WERI-Rb-1 (cell line): ENCODE measurements at places on chromosomes 4 and X.
A peak's percentile ranks its signal among the peaks of the same experiment; 100 is the strongest.

- no peak for DNase-seq
Measured at GRCh38 chrX:57286507-57287251, at the start of gene FAAH2. Gene FAAH2, plus strand, starts transcription at chrX:57286706. Its CDS starts 120 bp downstream, at chrX:57286826.

DNA sequence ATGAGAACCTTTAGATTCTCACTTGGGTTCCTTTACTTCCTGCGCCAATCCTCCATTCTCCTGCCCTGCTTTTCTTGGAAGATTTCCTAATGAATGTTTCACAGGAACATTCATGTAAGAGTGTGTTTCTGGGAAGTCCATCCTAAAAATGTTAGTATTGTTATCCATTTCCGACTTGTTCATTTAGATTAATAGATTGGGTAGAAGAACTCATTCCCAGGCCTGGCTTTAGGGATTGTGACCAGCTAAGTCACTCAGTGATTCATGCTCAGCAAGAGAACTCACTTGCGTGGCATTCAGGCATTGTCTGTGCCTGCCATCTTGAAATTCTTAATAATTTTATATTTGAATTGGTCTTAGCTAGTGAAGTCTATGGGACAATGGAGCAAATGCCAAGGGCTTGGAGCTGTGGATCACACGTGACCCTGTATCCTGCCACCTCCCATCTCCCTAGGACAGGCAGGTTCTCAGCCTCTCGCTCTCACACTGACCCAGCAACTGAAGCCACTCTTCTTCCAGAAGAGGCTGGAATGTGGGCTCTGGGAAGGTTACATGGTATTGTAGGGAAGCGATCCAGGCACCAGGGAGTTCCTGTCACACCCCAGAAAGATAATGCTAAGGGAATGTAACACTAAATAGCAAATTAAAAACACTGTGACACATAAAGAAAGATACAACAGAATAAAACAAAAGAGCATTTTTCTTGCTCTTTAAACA is 562.1 kb downstream of the TMA16 start:
- no peak for DNase-seq

DNA sequence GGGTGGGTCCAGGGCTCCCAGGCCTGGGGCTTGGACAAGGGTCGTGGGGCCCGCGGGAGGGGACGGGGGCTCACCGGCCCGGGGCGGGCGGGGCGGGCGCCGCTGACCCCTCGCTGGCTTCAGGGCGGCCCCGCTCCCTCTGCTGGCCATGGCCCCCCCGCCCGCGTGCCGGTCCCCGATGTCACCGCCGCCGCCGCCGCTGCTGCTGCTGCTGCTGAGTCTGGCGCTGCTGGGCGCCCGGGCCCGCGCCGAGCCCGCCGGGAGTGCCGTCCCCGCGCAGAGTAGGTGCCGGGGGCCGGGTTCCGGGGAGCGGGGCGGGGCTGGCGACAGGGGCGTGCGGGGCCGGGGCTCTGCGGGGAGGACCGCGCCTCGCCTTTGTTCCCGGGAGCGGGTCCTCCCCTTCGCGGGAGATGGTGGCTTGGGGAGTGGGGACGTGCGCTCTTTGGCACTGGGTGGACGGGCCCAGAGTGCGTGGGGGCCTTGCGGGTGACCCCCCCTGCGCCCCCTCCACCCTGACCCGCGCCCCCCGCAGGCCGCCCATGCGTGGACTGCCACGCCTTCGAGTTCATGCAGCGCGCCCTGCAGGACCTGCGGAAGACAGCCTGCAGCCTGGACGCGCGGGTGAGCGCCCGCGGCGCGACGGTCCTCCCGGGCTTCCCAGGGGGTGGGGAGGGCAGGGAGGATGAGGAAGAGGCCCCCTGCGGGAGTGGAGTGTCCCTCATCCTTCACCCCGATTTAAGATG is 16.8 kb upstream of the NAT8L start:
- peak; percentile 43 for DNase-seq

- no peak for DNase-seq
Measured at GRCh38 chrX:71941776-71942175, 31.1 kb downstream of the NHSL2 start.

DNA sequence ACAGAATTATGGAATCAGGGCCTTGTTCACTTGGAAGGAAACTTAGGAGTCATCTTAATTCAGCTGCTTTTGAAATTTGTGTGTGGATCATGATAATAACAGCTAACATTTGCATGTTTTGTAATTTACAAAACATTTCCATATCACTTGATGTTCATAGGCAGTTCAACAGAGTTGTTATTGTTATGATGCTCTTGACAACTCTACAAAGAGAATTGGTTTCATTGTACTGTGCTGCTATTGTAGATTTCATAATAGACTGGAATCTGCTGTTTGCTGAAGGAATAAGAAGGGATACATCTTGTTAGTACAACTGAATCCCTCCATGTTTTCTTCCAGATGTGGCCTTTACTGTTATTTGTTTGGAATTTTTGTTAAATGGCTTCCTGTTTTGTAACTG is 83.5 kb downstream of the CNKSR2 start:
- DNase-seq = no peak

DNA sequence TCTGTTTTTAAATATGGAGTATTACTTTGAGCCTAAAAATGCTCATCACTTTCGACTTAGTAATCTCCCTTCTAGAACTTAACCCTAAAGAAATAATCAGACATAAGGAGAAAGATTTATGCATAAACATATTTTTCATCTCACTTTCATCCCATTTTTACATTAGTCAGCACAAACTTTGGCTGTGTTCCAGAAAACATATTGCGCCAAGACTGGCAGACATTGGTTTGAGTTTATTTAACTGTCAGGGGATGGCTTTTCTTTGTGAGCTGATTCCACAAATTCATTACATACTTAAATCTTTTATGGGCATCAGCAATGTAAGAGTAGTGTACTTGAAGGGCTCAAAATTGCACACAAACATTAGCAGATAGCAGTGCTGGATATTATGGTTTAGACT is 23.7 kb downstream of the MAOA start:
- no peak for DNase-seq

GRCh38 chrX:13759152-13759718 is 24.7 kb downstream of the OFD1 start:
- DNase-seq = no peak

GRCh38 chrX:16589211-16589610 is 60.7 kb upstream of the S100G start:
- DNase-seq = no peak

DNA sequence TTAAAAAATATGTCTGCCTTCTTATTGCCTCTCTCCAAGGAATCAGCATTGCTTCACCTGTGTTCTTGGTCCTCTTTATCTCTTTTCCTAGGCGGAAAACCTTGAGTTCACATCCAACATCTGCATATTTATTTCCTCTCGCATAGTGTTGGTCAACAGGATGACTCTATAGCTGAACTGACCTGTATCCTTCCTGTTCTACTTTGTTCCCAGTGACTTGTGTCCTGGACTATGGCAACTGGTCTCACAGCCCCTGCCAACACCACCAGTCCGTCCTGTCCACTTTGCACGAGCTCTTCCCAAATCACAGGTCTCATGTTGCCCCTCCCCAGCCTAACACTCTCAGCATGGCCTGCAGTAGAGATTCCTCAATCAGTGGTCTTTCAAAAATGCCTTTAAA is 2.0 kb downstream of the DIPK2B start:
- no peak for DNase-seq

- DNase-seq = no peak
Measured at GRCh38 chr4:139916041-139916440, 237.9 kb downstream of the MAML3 start.

DNA sequence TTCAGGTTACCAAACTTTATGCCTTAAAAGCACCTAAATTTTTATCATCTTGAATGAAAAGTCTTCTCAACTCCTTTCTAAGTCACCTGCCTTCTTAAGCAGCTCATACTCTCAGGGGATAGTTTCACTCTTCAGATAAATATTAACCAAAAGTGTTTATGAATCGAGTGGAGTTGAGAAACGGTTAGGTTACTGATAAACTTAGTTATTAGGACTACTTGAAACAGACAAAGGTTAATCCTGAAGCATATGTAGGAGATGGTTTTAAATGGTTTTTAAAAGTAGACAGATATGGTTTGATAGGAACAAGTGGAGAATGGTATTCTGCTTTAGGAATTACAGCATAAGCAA is 32.8 kb downstream of the CLDN22 start:
- no peak for DNase-seq

DNA sequence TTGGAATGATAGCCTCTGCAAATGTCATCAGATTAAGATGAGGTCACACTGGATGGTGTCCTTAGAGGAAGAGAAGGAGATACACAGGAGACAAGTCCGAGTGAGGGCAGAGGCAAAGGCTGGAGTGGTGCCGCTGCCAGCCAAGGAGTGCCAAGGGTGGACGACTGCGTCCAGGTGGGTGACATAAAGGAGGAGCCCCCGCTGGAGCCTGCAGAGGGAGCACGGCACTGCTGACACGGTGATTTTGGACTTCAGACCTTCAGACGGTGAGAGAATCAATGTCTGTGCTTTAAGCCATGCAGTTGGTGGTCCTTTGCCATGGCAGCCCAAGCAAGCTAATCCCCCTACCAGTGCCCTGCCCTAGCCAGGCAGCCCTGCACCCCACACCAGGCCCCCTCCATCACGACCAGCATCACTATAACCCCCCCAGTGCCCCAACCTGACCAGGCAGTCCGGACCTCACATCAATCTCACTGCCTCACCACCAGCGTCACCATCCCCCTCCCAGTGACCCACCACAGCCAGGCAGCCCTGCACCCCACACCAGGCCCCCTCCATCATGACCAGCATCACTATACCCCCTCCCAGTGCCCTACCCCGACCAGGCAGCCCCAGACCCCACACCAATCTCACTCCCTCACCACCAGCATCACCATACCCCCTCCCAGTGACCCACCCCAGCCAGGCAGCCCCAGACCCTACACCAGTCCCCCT is 130.0 kb downstream of the HMX1 start:
- DNase-seq = no peak

DNA sequence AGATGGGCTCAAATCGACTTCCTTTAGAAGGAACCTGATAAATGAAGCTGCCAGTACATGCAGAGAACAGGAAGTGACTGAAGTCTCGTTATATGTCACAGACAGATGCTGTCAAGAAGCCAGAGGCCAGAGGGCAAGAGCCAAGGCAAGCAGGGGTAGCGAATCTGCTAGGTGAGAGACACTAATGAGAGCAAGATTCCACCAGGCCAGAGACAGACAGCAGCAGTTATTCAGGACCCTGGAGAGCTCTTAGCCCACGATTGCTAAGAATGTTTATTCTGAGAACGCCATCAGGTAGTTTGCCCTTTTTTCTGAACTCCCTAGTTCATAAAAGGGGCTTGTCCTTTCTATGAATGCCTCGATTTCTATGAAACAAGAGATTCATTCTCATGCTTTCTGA is 73.7 kb downstream of the BEND2 start:
- DNase-seq = no peak

DNA sequence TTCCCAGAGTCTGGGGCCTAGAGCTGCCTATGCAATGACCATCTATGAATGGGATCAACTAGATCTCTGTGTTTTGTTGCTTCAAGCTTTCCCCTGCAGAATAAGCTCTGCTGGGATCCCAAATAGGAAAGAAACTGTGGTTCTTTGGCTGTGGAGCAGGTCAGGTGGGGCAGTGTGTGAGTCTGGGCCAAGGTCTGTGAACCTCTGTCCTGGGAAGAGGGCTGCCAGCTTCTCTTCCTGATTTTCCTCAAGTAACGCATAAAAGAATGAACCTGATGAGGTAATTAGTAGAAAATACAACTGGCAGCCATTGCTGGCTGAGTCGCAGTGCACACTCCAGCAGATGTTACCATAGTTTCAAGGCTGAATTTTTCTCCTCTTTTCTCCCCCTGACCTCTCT is 4.6 kb upstream of the PIN4 start:
- no peak for DNase-seq

DNA sequence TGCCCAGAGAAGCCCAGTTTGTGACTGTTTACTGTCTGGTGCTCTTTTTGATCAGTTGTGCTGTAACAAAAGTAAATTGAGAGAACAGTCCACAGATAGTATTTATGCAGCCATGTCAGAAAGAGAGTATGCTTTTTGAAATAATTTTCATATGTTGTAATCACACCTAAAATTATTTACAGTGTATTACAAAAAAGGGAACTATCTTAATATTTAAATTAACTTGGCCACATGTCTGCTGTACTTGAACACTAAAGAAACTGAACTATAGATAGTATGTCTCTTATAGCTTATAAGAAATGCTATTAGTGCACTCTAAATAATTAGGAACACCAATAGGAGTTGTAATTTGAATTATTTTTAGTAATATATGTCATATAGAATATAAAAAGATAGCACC is 30.2 kb downstream of the KIAA0232 start:
- no peak for DNase-seq

DNA sequence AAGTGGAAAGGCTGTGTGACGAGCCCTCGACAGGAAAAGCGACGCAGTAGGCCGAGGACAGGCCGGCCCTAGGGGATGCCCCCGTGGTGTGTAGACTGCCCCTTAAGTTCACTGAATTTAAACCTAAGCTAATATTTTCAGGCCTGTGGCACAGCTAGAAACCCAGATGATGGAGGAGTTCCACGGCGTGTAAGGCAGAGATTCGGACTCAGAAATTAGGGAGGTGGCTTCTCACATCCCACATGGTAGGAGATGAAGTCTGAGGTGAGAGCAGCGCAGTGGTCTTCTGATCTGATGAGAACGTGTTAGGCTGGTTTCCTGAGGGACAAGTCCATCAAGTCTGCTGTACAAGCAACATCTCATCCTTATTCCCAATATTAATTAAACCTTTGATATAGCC is 7.8 kb downstream of the LRP2BP start:
- no peak for DNase-seq

DNA sequence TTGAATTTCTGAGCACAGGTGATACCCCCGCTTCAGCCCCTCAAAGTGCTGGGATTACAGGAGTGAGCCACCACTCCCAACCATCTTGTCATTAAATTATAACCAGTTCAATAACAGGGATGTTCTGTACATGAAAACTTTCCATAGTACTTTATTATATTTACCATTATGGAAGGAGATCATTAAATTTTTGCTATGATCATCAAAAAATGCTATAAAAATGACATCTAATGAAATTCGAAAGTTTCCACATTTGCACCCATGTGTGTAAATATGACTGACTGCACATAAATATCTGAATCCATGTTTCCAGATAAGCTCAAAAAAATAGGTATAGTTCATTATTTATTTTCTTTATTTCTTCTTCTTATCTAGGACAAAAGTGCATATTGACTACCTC is 182.6 kb downstream of the FBXO8 start:
- no peak for DNase-seq

- no peak for DNase-seq
Measured at GRCh38 chrX:38750551-38750950, 50.7 kb upstream of the MID1IP1 start.

GRCh38 chrX:30067677-30068076 is 147.7 kb upstream of the MAGEB2 start:
- no peak for DNase-seq

- DNase-seq = peak; percentile 66
Measured at GRCh38 chr4:2393353-2394270, 24.8 kb downstream of the ZFYVE28 start.

DNA sequence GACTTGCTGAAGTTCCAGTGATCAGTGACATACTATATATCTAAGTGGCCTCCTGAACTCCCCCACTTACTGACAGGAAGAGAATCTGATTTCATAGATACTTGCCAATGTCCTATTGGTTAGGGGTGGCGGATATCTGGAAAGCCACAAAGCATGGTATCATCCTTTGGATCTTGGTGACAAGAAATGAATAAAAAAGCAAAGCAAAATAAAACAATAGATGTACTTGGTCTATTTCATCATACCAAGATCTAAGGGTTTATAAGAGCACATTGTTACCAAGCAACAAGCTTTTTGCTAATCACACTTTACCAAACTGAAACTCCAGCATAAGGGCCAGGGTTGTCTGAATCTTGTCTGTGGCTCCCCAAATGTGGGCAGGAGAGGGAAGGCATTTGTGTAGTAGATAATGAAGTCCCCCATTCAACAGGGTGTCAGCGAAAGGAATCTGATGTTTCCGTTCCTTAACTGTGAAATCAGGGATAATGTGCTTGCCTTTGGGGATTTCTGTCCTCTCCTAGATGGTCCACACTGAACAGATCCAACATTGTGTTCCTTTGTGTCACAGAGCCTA is 125.0 kb upstream of the SMIM10 start:
- DNase-seq = no peak
